Activated CD8-positive, alpha-beta memory T cell treated with anti-CD3 and anti-CD28 coated beads for 4 hours (primary cell): ENCODE measurements at places on chromosomes 2 and 18.

DNA sequence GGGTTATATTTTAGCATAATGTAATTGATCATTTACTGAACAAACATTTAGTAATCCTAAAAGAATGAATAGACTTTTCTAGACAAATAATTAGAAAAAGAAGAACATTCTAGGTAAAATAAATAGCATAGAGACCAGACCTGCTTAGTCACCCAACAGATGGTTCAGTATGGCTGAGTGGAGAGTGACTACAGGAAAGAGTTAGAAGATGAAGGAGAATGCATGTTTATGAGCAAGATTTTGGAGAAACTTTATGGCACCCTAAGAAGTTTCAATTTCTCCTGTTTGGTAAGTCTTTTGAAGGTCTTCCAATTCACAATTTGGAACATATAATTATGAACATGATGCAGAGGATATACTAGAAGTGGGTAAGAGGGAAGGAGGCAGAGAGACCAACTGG lies 32.9 kb downstream of the FAP start:
- DNase-seq = no peak

DNA sequence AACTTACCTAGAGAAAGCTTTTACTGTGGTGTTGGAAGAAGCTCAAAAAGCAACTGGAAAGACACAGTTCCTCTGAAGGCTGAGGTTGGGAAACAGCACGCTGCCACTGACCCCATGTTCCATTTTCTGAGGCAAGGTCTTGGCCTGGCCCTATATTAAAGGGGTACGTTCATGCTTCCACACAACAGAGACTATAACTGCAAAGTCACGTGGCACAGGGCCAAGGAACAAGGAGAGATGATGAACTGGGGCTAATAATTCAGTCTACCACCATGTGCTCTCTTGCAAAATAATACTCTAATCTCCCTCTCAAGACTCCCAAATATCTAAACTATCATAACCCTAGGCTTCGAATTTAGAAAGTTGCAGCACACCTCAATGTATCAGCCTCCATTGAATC lies 381.6 kb downstream of the DSEL start:
- DNase-seq = no peak

DNA sequence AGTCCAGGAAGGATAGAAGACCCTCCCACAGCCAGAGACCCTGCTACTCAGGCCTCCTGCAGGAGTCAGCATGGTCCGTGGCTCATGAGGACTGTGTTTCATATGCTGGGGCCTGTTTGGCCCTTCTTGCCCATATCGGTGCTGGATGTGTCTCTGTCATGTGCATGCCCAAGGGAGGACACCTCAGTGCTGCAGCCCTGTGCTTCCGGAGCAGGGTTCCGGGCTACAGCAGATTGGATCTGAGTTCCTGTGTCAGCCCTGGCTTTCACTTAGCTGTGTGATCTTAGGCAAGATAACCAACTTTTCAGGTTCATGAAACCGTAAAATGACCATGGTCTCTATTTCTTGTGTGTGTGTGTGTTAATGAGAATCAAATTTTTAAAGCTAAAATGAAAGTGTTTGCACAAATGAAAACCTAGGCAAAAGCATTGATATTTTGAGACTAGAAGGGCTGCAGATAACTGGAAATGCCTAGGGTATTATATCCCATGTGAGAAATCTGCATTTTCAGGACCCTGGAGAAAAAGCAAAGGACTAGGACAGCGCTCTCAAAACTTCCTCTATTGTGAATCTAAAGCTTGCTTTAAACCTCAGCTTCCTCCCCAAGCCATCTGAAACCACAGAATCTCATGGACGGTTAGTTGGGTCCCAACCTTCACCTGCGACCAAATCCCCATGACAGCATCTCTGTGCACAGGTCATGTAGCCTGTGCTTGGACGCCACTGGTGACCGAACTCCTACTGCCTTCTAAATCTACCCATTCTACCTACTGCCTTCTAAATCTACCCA lies 58.8 kb upstream of the CAPN13 start:
- DNase-seq = no peak

DNA sequence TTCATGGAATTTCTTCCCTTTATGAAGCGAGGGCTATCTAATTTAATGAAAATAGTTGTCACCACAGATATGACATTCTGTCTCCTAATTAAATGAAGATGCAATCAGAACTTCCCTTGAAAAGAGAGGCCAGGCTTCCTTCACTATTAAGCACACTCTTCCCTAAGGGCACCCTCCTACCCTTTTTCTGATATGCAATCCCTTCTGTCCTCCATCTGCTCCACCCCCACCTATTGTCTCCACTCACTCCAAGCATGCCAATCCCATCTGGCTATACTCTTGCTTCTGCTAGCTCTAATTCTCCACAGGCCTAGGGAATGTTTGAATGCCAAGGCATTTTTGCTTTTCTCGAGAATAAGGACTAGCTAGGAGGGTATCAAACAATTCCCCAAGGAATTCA lies 818.4 kb upstream of the FSHR start:
- no peak for DNase-seq

DNA sequence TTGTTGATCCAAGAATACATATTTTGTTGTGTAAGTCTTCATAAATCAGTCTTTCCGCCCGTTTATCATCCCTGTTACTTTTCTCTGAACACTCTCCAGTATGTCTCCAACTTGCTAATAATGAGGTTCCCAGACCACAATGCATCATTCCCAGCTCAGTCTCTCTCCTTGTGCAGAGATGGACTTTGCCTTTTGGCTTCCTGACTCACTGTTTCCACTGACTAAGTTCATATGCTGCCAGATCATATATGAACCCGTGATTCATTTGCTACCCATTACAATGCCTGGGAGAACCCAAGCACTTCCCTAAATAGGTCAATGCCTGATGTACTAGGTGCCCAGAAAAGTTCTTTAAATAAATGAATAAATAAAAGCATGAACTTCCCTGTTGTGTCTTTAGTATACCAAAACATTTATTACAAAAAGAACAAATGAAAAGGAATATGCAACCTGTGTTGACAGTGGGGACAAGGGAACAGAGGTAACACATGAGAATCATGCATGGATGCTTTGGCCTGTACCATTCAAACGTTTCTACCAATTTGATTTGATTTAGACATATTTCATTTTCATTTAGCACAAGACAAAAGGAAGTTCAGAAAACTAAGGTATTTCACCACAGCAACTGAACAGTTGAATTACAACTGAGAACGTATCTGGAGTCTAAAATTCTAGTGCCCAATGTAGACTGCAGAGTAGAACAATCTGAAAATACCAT lies 215.4 kb upstream of the HNRNPA3 start:
- no peak for DNase-seq

DNA sequence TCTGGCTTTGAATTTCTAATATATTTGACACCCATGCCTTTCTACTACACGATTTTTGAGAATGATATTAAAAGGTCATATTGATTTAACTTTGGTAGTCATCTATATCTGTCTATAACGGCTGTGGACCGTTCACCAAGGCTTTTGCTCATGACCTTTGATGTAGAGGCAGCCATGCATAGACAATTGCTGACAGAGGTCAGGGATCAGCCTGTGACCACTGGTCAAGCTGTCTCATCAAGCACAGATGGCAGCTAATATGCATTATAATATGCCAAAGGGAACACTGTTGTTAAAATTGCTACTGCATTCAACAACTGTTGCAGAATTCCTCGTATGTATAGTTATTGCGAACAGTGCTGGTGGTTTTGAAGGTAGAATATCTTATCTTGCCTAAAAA lies 323.9 kb upstream of the DSEL start:
- no peak for DNase-seq

DNA sequence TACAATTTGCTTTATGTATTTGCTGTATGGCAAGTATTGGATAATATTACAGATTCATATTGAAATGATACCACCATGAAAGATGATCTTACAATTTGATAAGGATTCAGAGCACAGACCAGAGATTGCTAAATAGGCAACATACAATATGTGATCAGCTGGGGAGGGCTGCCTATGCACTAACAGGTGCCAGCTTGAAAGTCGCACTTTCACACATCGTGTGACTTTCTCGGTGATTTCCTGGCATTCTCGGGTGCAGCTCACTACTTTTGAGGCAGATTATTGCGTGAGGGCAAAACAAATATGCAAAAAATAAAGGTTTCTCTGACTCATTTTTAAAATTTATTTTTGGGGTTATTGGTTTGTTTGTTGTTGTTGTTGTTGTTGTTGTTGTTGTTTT lies 36.0 kb downstream of the RBMS1 start:
- DNase-seq = no peak

DNA sequence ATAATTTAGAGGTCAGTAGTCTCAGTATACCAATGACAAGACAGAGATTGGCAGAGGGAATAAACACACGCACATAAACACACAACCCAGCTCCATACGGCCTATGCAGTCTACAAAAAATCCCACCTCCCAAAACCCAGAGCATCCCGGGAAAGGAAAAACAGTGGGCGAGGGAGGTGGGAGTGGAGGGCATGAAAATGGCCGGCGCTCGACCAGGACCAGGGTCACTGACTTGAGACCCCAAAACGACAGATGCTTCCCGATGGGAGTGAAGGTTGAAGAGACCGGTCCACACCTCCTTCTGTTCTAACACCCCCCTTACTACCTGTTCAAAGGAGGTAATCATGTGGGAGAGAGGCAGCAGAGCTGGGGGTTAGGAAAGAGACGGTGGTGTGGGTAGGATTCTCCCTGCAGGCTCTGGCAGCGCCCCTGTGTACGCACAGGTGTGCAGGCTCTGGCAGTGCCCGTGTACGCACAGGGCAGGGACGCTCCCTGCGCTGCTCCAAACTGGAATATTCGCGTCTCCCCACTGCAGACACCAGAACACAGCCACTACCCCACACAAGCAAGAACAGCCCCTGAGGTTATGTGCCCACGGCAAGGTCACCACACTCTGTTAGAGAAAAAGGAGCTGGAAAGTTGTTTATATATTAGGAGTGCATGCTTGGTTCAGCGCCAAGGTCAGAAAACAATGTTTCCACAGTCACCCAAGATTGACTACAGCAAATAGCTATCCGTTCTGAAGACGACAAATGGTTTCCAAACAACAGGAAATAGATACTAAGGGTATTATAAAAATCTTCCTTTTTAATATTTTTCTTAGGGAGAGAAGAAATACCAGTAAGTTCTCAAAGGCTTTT lies 67.9 kb downstream of the EIPR1 start:
- no peak for DNase-seq

- no peak for DNase-seq
Measured at GRCh38 chr2:67389788-67390187, 7.3 kb upstream of the ETAA1 start.

DNA sequence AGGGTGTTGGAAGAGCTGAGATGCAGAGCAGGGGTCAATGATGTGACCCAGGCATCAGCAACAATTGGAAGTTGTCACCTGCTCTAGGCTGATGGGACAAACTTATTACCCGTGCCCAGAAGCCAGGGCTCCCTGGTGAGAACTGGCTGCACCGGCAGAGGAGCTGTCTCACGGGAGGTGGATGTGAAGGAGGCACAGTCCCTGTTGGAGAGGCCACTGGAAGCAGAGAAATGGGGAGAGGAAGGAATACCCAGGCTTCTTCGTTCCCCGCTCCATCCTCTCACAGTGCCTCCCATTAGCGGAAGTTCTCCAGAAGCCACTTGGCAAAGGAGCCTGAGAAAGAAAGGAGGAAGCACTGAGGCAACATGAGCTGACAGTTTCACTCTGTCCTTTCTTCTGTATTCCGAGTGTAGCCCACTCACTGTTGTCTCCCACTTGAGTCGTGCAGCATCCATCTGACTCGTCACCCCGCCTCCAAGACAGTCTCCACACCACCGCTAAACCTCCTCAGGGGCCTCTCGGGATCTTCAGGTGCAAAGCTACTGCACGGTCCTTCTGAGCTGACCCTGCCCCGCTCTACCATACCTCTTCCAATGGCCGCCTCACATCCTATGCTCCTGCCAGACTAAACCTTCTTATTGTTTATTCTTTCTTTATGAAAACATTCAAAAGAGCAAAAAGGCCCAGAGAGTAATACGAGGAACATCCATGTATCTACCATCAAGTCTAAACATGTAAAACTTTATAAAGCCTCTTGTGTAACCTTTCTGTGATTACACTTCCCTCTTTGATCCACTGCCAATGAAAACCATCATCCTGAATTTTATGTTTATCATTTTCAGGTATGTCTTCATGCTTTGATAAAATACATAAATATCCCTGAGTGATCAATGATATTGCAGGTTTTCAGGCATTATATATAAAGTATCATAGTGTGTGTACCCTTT lies 19.1 kb upstream of the AFTPH start:
- DNase-seq = no peak

GRCh38 chr18:56637711-56638231 lies 621 bp downstream of the TXNL1 start:
- DNase-seq = no peak

DNA sequence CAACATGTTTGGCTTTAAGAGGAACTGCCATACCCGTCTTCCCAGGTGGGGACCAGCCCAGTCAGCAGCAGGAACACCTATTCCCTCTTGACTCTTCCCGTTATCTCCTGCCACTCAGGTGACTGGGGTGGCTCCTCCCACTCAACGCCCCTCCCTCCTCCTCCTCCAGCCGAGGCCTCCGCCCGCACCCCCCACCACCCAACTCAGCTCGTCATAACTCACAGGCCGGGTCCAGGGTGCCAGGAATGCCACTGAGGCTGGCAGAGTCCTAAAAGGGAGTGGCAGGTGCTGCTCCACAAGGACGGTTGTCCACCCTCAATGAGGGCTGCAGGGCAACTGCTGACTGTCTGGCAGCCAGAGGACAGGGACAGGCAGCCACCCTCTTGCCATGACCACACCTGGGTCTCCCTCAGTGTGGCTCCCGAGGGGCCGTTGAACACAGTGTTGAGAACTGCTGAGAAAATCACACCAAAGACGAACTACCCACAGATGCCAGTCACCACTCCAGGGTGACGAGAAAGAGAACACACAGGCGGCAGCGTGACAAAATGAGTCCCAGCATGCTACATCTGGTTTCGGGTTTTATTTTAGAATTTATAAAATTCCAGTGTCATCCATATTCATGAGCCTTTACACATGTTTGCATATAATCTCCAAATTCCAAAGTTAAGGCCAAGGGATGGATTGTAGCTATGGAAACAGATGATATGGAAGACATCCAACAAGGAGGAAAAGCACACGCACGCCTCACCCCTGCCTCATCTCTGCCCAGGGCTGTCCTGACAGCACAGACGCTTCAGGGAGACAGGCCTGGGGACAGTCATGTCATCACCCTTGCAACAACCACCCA lies 38.5 kb downstream of the ANO7 start:
- DNase-seq = no peak
